ENCODE measurements at places on chromosomes 4 and X. TPM values are rescaled to one million over a fixed set of nuclear protein-coding genes. Genes with fewer than 3 reads are reported as not detected.

The CCKAR gene
- total RNA-seq = not detected

DNA sequence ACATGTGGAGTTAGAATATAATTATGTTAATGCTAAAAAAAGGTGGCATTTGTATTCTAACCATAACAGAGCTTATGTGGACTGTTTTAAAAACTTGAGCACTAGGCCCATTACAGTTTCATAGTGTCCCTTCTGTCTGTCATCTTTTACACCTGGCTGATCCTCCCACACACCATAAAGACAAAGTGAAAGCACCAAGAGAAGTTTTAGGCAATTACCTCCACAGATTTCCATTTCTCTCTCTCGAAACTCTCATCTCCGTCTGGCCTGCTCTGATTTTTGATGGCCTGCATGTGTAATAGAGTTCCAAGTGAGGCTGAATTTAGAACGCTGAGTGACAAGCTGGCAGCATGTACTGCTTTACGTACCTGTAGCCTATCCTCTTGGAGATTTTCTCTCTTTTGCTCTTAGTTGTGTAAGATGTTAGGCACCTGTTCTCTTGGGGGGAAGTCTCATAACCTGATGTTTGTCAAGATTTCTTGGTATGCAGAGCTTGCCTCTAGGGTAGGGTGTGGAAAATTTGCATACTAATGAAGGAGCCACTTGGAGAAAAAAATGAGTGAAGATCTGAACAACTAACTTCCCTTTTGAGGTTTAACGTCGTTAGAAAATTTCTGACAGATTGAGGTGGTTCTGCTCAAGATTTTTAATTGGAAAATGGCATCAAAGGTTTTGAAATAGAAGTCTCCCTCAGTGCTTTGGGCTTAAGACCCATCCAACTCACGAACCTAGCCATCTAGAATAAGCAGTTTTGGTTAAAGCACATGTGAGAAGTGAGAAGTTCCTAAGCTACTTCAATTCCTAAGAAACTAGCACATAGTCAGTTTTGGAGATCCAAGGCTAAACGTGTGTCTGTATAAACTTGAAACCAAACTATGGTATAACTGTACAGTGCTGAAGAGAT lies 57.6 kb upstream of the RAP1GDS1 start:
- H3K27me3 ChIP-seq = no peaks in the 10 kb centered on the region
- no peak overlapping the region for H3K4me3 ChIP-seq
- no peaks in the 10 kb centered on the region for H3K4me1 ChIP-seq
- DNase-seq = no peak

The PABPC5 gene
- 2.4 TPM for total RNA-seq

The NR3C2 gene
- total RNA-seq = 2.5 TPM

GRCh38 chr4:155076256-155076785 lies 132.1 kb upstream of the NPY2R start:
- H3K4me1 ChIP-seq = no peaks in the 10 kb centered on the region
- no peak overlapping the region for H3K4me3 ChIP-seq
- no peak for DNase-seq
- H3K36me3 ChIP-seq = no peaks in the 10 kb centered on the region
- no peak overlapping the region for H3K27ac ChIP-seq
- H3K27me3 ChIP-seq = no peaks in the 10 kb centered on the region

DNA sequence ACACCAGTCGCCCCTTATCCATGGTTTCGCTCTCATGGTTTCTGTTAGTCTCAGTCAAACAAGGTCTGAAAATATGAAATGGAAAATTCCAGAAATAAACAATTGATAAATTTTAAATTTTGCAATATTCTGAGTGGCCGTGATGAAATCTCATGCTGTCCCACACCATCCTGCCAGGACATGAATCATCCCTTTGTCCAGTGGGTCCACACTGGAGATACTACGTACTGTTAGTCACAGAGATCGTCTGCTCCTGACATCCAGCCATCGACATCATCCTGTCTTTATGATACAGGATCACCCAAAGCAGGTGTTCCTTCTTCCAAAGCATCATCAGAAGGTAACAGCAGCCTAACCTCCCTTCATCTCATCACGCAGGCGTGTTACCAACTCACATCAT lies 76.5 kb upstream of the MSX1 start:
- H3K4me3 ChIP-seq = no peak overlapping the region
- H3K27me3 ChIP-seq = no peaks in the 10 kb centered on the region
- H3K27ac ChIP-seq = no peak overlapping the region
- H3K4me1 ChIP-seq = peaks cover 12% of the 10 kb centered on the region

GRCh38 chrX:39693298-39693697 lies 404.5 kb downstream of the BCOR start:
- DNase-seq = peak; percentile 42
- no peak overlapping the region for H3K4me3 ChIP-seq
- peaks cover 4% of the 10 kb centered on the region for H3K4me1 ChIP-seq
- H3K27me3 ChIP-seq = no peaks in the 10 kb centered on the region
- H3K27ac ChIP-seq = no peak overlapping the region

DNA sequence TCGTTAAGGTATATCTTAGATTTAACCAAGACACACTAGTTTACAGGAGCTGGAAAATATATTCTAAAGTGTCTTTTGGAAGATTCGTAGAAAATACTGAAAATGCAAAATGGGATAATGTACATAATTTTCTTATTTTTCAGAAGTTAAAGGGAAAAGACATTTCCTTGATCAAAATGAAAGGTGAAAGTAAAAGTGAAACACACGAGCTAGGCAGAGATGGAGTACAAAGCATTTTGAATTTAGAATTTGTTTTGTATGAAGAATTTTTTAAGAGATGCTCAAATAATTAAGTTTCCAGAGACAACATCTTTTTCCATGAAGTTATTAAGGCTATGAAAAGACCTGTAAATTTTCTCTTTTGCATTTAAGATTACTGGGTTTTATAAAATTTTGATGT lies 2192.6 kb upstream of the AGA start:
- H3K4me1 ChIP-seq = no peaks in the 10 kb centered on the region
- no peak for DNase-seq
- no peak overlapping the region for H3K4me3 ChIP-seq
- no peaks in the 10 kb centered on the region for H3K36me3 ChIP-seq
- H3K27me3 ChIP-seq = no peaks in the 10 kb centered on the region

DNA sequence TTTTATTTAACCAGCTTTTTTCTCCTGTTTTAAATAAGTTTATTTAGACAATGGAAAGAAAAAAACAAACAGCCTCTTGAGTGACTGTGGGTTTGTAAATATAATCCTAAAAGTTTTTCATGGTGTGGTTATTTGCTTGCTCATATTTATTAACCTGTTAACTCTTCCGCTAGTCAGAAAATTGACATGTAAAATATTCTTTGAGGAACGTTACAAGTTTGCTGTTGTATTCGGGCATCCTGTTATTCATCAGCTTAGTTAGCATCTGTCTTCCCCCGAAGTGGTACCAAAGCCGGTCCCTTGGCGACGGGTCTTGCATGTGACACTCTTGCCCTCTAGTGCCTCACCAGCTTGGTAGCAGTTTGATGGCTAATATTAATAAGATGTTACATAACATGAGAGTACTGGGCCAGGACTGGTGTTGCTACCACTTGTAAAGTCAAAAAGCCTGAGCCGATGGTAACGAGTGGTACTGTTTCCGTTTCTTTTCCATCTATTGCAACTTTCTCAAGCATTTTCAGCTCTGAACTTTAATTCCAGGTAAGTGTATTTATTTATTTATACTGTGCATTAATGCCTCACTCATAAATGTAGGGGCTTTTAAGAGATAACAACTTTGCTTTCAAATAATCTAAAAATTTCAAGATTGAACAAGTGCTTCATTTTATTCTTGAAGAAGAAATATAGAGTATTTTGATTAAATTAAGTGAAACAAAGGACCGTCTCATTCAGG lies at the start of gene NDST3:
NDST3 (plus strand) TSS at position 434 of the 733 bp plus-strand sequence. CDS start 19,425 bp downstream, outside the sequence.
- peak; percentile 65 for DNase-seq
- peak within 1 kb of the TSS; percentile 9 for H3K27ac ChIP-seq
- H3K4me1 ChIP-seq = peaks cover 10% of the 10 kb centered on the region
- H3K36me3 ChIP-seq = no peaks in the 10 kb centered on the region
- H3K4me3 ChIP-seq = peak within 1 kb of the TSS; percentile 66

GRCh38 chr4:25937801-25938200 lies 23.8 kb downstream of the SMIM20 start:
- peak; percentile 82 for DNase-seq
- H3K27me3 ChIP-seq = peaks cover 5% of the 10 kb centered on the region
- no peak overlapping the region for H3K27ac ChIP-seq
- peaks cover 4% of the 10 kb centered on the region for H3K4me1 ChIP-seq

The ZNF674 gene
- 4.6 TPM for total RNA-seq

GRCh38 chr4:6873792-6874461 lies 35.7 kb upstream of the TBC1D14 start:
- no peaks in the 10 kb centered on the region for H3K27me3 ChIP-seq
- H3K4me1 ChIP-seq = no peaks in the 10 kb centered on the region
- no peak overlapping the region for H3K27ac ChIP-seq
- peaks cover 33% of the 10 kb centered on the region for H3K36me3 ChIP-seq
- DNase-seq = peak; percentile 23
- H3K4me3 ChIP-seq = no peak overlapping the region

The CDX4 gene
- total RNA-seq = not detected

- no peaks in the 10 kb centered on the region for H3K4me1 ChIP-seq
- no peaks in the 10 kb centered on the region for H3K27me3 ChIP-seq
- DNase-seq = peak; percentile 28
- no peak overlapping the region for H3K27ac ChIP-seq
- H3K4me3 ChIP-seq = no peak overlapping the region
Observed at GRCh38 chr4:168183717-168184571, 91.6 kb downstream of the ANXA10 start.

Data from astrocyte (in vitro differentiated cells and primary cell).